HFFc6 (cell line): ENCODE measurements at places on chromosomes 12 and 14. TPM values are rescaled to one million over a fixed set of nuclear protein-coding genes. Genes with fewer than 3 reads are reported as not detected.
A peak's percentile ranks its signal among the peaks of the same experiment; 100 is the strongest.

- H3K36me3 ChIP-seq: no peaks in the 10 kb centered on the region
- no peak for DNase-seq
- no peaks in the 10 kb centered on the region for H3K27me3 ChIP-seq
- H3K4me3 ChIP-seq: no peak overlapping the region
- H3K27ac ChIP-seq: no peak overlapping the region
- H3K4me1 ChIP-seq: peaks cover 9% of the 10 kb centered on the region
Measured at GRCh38 chr14:56211084-56211483, 92.9 kb downstream of the PELI2 start.

DNA sequence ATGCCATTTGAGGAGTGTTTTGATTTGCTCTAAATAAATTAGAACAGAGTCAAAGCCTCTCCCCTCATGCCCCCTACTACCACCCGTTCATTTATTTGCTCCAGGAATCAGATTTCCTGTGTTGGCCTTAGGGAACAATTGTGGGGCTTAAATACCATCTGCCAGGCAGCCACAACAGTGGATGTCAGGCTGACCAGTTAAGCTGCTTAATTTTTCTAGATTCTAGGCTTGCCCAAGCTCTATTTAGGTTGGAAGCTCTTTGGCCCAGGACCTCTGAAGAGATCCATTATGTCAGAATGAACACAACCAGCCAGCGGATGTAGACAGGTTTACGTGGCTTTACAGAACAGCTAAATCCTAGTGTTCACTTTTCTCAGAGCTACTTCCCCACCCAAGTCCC is 1.0 kb upstream of the TIMELESS start:
- H3K27ac ChIP-seq: no peak overlapping the region
- H3K36me3 ChIP-seq: peaks cover 19% of the 10 kb centered on the region; the same call in 1 of the 2 replicates
- H3K4me1 ChIP-seq: peaks cover 22% of the 10 kb centered on the region
- H3K27me3 ChIP-seq: peaks cover 14% of the 10 kb centered on the region
- no peak for DNase-seq

- no peak overlapping the region for H3K27ac ChIP-seq
- no peak for DNase-seq
- no peak overlapping the region for H3K4me3 ChIP-seq
- H3K36me3 ChIP-seq: no peaks in the 10 kb centered on the region
Measured at GRCh38 chr12:2902272-2902880, 11.7 kb downstream of the TULP3 start.

- H3K4me1 ChIP-seq: peaks cover 6% of the 10 kb centered on the region
- no peak overlapping the region for H3K4me3 ChIP-seq
- no peak for DNase-seq
- peaks cover 12% of the 10 kb centered on the region for H3K36me3 ChIP-seq
- no peaks in the 10 kb centered on the region for H3K27me3 ChIP-seq
Measured at GRCh38 chr14:64450255-64450654, 15.0 kb upstream of the AKAP5 start.

DNA sequence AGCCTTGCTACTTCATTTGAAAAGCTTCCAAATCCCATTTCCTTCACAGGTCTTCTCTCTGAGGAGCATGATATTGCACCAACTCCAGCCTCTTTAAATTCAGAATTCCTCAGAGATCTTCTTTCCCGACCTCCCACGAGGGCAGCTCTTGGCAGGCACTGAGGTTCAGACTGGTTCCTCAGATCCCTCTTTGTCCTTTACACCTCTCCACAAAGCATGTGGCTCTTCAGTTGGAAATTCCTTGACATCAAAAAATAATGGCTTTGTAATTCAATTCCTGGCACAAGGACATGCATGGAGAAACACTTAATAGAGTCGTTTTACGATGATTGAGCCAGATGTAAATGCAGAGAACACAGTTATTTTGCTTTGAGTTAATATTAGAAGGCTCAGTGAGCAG is 63.2 kb upstream of the TMX1 start:
- H3K27me3 ChIP-seq: peaks cover 26% of the 10 kb centered on the region
- peaks cover 1% of the 10 kb centered on the region; the same call in 1 of the 2 replicates for H3K4me1 ChIP-seq
- no peaks in the 10 kb centered on the region for H3K36me3 ChIP-seq

DNA sequence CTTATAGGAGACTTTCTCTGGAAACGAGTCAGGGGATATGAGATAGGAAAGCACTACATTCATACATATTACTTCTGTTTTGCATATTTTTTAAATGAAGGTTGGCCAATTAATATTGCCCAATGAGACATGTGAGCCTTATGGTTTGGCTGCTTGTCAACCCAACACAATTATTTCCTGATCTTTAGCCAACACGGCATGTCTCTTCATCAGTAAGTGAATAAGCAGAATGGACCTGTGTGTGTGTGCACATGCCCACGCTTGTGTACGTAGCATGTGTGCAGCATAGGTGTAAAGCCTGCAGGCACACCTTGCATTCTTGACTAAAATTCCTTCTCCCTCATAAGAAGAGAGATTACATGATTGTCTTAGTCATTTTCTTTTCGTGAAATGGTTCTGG is 88.3 kb downstream of the STON2 start:
- DNase-seq: no peak
- no peak overlapping the region for H3K4me3 ChIP-seq
- H3K4me1 ChIP-seq: no peaks in the 10 kb centered on the region
- peaks cover 3% of the 10 kb centered on the region; the same call in 1 of the 2 replicates for H3K27me3 ChIP-seq
- no peak overlapping the region for H3K27ac ChIP-seq
- H3K36me3 ChIP-seq: no peaks in the 10 kb centered on the region

DNA sequence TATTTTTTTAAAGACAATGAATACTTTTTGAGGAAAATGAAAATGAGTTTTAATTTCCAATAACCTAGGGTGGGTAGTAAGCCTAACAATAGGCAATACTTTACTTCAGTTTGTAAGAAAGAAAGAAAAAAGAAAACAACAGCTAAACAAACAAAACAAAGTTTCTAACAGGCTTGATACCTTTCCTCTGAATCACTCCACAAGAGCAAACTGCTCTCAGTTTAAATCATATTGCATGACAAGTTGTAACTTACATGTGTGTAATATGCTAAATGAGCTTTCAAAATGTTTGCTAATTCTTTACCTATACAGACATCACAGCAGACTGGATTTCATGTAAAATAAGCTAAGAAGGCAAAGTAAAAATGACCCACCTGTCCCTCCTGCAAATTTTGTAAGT is 6.7 kb upstream of the LMO3 start:
- no peaks in the 10 kb centered on the region for H3K36me3 ChIP-seq
- H3K27ac ChIP-seq: 0 out of 2 replicates have a peak overlapping the region, but pooled peaks have one; percentile 3
- peak overlapping the region; percentile 85; the same call in 1 of the 2 replicates for H3K4me3 ChIP-seq
- peaks cover 54% of the 10 kb centered on the region for H3K4me1 ChIP-seq
- H3K27me3 ChIP-seq: peaks cover 3% of the 10 kb centered on the region

Gene DEPDC4
- 0.43 to 1.5 TPM (median 1.1 TPM) in 3 replicates for total RNA-seq

Gene FAM186B
- total RNA-seq: 0.18 to 0.36 TPM (median 0.26 TPM) in 3 replicates

Gene ACOT6
- total RNA-seq: not detected in 3 replicates

Gene IL22
- not detected in 3 replicates for total RNA-seq

Gene GPD1
- total RNA-seq: 0.06 to 0.07 TPM in 2 of 3 replicates, not detected in the other

Gene KRT7
- total RNA-seq: 62.7 to 409 TPM (median 341 TPM) in 3 replicates

Gene USP44
- total RNA-seq: not detected in 3 replicates
